ENCODE measurements at places on chromosomes 4 and X.

- no peak for DNase-seq
These were observed 9.9 kb downstream of the ARHGAP36 start for GRCh38 chrX:131067846-131068745.

GRCh38 chr4:54547299-54548097 lies 110.3 kb upstream of the KIT start:
- no peak for DNase-seq

- DNase-seq: no peak
These were observed 10.7 kb downstream of the RGS12 start for GRCh38 chr4:3303565-3303824.

- DNase-seq: peak; percentile 17
These were observed 101.2 kb upstream of the KLF3 start for GRCh38 chr4:38562751-38563198.

DNA sequence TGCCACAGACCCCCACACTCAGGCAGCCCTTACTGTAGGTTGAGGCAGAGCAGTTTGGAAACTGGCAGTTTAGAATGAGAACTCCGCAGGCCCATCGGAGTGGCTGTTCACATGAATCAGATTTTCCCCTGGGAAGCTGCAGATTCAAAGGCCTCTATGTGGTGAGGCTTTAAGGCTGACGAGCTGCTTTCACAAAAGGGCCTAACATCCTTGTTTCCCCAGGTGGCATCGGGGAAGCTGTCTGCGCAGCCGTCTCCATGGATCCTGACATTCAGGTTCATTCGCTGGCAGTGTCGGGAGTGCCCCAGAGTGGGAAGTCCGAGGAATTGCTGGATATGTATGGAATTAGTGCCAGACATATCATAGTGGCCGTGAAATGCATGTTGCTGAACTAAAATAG lies 33.7 kb downstream of the TKTL1 start:
- no peak for DNase-seq

GRCh38 chrX:2342874-2343273 lies 157.9 kb downstream of the DHRSX start:
- DNase-seq: peak; percentile 92

DNA sequence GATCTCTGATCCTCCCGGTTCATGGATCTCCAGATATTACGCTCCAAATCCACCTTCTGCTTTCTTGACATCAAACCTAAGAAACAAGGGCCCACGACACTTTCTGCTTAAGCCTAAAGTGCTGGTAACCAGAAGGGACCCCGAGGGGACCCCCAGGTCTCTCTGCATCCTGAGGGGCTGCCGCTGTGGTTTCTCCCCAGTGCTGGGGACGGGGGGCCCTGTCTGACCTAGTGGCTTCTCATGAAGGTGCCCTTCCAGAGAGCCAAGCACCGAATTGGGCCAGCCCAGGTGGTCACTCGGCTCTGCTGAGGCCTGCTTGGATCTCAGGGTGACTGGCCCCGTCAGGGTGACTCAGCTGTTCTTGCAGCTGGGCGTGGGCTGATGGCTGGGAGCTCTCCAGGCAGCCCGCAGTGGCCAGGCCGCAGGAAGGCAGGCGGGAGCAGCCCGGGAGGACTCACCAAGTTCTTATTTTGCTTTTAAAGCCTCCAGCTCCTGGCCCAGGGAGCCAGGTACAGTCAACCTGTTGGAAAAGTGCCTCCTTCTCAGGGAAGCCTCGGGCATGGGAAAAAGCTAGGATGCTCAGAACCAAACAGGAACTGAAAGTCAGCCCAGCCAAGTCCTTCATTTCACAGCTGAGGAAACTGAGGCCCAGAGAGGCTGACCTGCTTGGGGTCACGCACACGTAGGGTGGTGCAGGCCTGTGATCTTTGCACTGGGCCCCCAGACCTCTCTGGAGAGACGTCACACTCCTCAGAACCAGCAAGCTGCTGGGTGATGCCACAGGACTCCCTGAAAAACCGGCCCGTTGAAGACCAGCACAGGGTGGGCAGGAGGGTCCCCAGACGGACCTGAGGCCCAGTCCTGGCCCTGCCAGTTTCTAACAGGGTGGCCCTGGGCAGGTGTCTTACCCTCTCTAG lies 16.7 kb downstream of the BLOC1S4 start:
- DNase-seq: peak; percentile 95

- DNase-seq: no peak
These were observed 28.1 kb downstream of the MAN2B2 start for GRCh38 chr4:6603128-6603527.

DNA sequence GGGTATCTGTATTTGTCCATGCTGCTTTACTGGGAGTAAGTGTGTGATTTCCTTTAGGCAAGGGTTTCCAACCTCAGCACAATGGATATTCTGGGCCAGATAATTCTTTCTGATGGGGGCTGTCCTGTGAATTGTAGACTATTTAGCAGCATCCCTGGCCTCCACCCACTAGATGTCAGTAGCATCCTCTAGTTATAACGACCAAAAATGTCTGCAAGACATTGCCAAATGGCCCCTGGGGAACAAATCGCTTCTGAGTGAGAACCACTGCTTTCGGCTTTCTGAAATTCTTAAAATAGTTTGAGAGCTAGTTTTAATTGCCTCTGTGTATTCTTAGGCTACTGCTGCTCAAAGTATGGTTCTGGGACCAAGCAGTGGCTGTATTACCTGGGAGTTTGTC lies 81.2 kb upstream of the GPM6B start:
- peak; percentile 38 for DNase-seq

GRCh38 chr4:121324331-121324730 lies 56.5 kb downstream of the QRFPR start:
- DNase-seq: no peak

GRCh38 chr4:22268350-22269025 lies 247.4 kb downstream of the ADGRA3 start:
- DNase-seq: no peak

GRCh38 chr4:141016117-141016798 lies 117.0 kb downstream of the RNF150 start:
- DNase-seq: no peak

- no peak for DNase-seq
These were observed 155.3 kb upstream of the EDNRA start for GRCh38 chr4:147325571-147325981.

DNA sequence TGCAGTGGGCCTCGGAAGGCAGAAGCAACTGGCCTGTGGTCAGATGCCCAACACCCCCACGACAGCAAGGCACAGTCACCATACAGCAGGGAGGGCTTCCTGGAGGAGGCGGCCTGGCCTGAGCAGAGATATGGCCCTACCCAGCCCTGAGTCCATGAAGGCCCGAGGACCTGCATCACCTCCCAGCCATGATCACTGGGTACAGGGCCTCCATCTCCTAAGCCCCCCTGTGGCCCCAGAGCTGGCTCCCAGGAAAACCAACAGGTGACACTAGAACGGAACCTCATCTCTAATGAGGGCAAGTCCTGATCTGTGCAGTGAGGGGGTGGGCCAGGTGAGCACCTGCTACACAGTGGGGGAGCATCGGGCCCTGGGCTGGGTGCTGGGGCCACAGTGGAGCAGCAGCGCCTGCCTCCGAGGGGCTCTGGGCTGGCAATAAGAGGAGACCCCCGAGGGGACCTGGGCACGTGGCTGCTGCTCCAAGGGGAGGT lies 26.2 kb upstream of the MXD4 start:
- DNase-seq: no peak

DNA sequence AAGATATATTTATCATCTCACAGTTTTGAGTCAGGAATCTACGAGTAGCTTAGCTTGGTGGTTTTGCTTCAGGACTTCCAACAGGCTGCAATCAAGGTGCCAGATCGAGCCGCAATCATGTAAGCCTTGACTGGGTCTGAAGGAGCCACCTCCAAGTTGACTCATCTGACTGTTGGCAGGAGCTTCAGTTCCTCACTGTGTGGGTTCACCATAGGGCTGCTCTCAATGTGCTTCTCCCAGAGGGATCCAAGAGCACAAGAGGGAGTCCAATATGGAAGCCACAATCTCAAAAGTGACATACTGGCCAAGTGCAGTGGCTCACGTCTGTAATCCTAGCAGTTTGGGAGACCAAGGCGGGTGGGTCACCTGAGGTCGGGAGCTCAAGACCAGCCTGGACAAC lies 26.5 kb downstream of the DCHS2 start:
- peak; percentile 5 for DNase-seq

DNA sequence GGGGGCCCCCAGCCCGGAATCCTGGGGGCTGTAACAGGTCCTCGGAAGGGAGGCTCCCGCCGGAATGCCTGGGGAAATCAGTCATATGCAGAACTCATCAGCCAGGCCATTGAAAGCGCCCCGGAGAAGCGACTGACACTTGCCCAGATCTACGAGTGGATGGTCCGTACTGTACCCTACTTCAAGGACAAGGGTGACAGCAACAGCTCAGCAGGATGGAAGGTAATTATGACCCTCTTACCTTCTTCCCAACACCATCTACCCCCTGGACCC lies 1.0 kb downstream of the FOXO4 start:
- no peak for DNase-seq

DNA sequence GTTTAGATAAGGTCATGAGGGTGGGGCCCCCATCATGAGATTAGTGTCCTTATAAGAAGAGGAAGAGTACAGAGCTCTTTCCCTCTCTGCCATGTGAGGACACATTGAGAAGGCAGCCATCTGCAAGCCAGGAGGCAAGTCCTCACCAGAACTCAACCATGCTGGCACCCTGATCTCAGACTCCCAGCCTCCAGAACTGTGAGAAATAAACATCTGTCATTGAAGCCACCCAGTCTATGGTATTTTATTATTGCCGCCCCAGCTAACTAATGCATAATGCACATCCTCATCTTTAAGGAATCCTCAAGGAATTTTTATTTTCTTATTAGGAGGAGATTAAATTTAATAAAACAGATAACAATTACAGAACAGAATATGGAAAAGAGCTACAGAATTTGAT lies 16.7 kb upstream of the EXOSC9 start:
- DNase-seq: peak; percentile 22

GRCh38 chr4:85681221-85681657 lies 206.3 kb downstream of the ARHGAP24 start:
- DNase-seq: peak; percentile 97

DNA sequence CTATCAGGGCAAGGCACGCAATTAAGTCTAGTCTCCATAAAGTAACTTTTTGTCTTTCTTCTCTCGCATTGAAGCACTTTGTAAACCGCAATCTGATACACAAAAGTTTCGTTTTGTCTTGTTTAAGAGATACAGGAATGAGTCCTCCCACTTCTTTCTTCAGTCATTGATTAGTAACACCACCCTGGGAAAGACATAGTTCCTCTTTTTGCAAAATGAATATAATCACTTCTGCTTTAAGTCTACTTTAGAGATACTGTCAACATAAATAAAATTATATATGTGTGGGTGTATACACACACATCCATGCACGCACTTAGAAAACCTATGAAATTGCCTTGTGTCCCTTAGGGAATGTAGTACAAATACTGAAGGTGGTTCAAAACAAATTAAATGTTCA lies 11.7 kb downstream of the COQ2 start:
- DNase-seq: no peak

DNA sequence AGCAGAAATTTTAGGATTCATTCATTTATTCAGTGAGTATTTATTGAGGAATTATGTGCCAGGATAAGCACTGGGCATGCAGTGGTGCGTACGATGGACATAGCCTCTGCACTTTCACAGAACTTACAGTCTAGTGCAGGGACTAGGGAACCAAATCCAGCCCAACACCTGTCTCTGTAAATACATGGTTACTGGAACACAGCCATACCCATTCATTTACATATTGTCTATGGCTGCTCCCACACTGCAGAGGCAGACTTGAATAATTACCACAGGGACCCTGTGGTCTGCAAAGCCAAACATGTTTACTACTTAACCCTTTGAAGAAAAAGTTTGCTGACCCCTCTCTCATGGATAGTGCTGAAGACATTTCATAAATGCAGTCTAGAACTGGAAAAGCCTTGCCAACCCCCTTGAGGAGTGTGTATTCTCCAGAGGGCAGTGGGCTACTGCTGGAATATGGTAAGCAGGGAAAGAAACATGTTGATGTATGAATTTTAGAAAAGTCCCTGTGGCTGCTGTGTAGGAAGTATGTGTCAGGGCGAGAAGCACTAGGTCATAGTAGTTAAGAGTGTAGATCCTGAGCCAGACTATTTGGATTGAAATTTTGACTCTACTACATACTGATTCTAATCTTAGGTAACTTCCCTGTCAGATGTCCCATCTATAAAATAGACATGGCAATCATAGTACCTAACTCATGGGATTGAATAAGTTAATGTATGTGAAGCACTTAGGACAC lies 75.5 kb downstream of the GALNT7 start:
- no peak for DNase-seq
